Thyroid gland (tissue), 4 donors: ENCODE measurements at places on chromosomes 2 and 18. TPM values are rescaled to one million over a fixed set of nuclear protein-coding genes. Genes with fewer than 3 reads are reported as not detected.

- no peak for DNase-seq
- H3K27ac ChIP-seq, result no peak overlapping the region
- no peaks in the 10 kb centered on the region for H3K4me1 ChIP-seq
- no peaks in the 10 kb centered on the region for H3K27me3 ChIP-seq
- no peaks in the 10 kb centered on the region for H3K36me3 ChIP-seq
Observed at GRCh38 chr2:235850289-235850688, 317.9 kb downstream of the GBX2 start.

DNA sequence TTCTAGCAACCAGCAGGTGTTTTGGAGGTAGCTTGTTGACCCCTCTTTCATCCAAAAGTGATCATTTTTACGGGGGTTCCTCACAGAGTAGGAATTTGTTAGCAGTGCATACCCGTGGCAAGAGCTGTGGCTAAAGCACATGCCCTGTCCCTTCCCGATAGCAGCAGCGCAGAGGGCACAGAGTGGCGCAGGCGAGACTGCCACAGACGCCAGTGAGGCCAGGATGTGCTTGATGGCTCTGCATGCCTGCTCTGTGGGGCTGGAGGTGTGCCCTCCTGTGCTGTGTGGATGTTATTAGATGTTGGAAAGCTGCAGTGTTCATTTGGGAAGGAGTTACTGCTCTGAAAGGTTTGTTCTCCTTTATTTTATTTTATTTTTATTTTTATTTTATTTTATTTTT lies 153.6 kb downstream of the FAM210A start:
- no peak overlapping the region for H3K4me3 ChIP-seq
- H3K36me3 ChIP-seq, result no peaks in the 10 kb centered on the region
- H3K27ac ChIP-seq, result no peak overlapping the region
- H3K27me3 ChIP-seq, result no peaks in the 10 kb centered on the region

DNA sequence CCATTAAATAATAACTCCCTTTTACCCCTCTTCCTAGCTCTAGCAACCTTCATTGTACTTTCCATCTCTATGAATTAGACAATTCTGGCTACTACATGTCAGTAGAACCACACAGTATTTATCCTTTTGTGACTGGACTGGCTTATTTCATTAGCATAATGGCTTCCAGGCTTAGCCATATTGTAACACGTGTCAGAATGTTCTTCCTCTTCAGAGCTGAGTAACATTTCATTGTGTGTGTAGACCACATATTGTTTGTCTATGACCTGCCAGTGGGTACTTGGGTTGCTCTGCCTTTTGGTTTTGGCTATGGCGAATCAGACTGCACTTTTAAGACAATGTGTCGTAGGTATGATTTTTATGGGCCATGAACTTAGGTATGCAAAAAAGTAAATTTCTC lies 20.9 kb downstream of the TSN start:
- no peak overlapping the region for H3K27ac ChIP-seq
- no peaks in the 10 kb centered on the region for H3K36me3 ChIP-seq
- H3K4me1 ChIP-seq, result no peaks in the 10 kb centered on the region
- no peak overlapping the region for H3K4me3 ChIP-seq

DNA sequence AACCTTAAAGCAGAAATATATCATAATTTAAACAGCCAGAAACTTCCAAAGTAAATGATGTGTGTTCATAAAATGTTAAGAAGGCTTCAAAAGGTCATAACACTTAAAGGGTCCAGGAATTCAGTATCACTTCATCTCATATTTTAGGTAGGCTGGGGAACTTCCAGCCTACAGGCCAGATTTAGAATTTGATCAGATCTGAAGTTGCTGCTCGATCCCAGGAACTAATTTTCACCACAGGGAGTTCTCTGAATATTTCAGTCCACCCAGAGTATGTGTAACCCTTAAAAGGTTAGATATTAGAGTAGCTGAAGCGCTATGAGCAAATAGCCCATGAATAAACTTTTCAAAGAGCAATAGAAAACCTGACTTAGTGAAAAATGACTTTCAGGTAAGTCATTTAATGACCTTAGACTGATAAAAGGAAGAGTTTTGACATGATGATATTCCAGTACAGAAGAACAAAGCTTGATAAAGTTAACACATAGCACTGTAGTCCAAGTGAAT lies 1.7 kb downstream of the WIPF1 start:
- H3K4me1 ChIP-seq, result peaks cover 8% of the 10 kb centered on the region
- H3K27ac ChIP-seq, result peak overlapping the region; percentile 28
- DNase-seq, result no peak
- no peaks in the 10 kb centered on the region for H3K27me3 ChIP-seq

GRCh38 chr2:12835733-12836132 lies 119.0 kb downstream of the TRIB2 start:
- no peaks in the 10 kb centered on the region for H3K27me3 ChIP-seq
- H3K36me3 ChIP-seq, result no peaks in the 10 kb centered on the region
- no peak overlapping the region for H3K4me3 ChIP-seq

- H3K27ac ChIP-seq, result no peak overlapping the region
- no peaks in the 10 kb centered on the region for H3K36me3 ChIP-seq
- no peaks in the 10 kb centered on the region for H3K27me3 ChIP-seq
- no peak overlapping the region for H3K4me3 ChIP-seq
- no peaks in the 10 kb centered on the region for H3K4me1 ChIP-seq
Observed at GRCh38 chr18:46588971-46589660, 67.9 kb downstream of the LOXHD1 start.

DNA sequence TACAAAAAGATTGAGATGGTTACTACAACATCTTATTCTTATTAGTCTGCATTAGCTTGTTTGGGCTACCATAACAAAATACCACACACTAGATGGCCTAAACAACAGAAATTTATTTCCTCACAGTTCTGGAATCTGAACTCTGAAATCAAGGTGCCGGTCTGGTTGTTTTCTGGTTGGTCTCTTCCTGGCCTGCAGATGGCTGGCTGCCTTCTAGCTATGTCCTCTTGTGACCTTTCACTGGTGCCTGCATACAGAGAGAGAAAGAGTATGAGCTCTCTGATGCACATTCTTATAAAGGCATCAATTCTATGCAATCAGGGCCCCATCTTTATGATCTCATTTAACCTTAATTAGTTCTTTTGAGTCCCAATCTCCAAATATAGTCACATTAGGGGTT lies 696.5 kb downstream of the TDRD15 start:
- no peaks in the 10 kb centered on the region for H3K27me3 ChIP-seq
- no peak overlapping the region for H3K4me3 ChIP-seq
- no peak overlapping the region for H3K27ac ChIP-seq
- H3K36me3 ChIP-seq, result no peaks in the 10 kb centered on the region

- H3K4me3 ChIP-seq, result no peak overlapping the region
- no peaks in the 10 kb centered on the region for H3K4me1 ChIP-seq
- no peaks in the 10 kb centered on the region for H3K36me3 ChIP-seq
- H3K27ac ChIP-seq, result no peak overlapping the region
Observed at GRCh38 chr2:135245071-135245470, 193.0 kb downstream of the RAB3GAP1 start.

DNA sequence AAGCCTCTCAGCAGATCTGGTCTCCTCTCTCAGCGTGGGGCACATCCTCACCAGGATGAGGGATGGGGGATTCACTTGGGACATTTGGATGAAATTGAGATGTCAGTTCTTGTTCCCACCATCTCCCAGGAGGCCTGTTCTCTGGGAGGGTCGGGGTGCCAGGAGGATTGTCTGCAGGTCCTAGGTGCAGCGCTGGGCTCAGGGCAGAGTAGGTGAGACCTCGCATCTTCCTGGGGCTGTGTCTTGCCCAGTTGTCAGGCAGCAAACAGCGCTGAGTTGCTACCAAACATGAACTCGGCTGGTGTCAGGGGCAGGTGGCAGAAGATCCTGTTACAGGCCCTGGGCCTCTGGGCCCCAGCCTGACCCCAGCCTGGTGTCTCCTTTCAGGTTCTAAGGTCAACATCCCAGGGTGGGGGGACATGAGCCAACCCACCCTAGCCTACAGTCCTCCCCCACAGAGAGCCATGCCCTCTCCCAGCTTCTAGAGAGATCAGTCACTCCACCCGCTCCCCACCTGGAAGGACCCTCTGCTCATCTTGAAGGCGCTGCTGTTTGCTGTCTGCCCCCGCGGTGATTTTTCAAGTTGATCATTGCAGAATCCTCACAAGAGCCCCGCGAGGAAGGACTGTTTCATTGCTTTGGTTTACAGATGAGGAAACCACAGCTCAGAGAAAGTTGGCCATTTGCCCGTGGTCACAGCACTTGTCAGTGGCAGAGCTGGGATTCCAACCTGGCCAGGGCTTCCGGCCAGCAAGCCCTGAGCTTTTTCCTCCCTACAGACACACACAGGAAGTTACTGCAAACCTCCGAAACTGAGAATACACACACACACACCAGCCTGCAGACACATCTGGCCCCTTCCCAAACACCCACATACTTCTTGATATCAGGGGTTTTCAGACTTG lies 83.9 kb downstream of the STPG4 start:
- peaks cover 5% of the 10 kb centered on the region for H3K36me3 ChIP-seq
- no peak overlapping the region for H3K4me3 ChIP-seq
- no peaks in the 10 kb centered on the region for H3K27me3 ChIP-seq
- peak overlapping the region; percentile 96 for H3K27ac ChIP-seq

DNA sequence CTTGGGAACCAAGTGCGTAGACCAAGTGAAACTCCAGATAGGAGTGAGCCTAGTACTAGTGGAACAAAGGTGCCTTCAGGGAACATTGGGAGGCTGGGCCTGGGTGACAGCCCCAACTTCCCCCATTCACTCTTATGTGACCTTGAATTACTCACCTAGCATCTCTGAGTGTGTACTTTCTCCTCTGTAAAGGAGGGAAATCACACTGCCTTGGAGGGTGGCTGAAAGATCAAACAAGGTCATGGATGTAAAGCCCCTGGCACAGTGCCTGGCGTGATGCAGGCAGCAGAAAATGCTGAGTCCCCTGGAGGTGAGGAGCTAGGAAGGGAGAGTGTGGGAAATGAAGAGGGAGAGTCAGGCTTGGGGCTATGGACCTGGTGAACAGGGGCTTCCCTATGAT lies 45.9 kb downstream of the MARCO start:
- H3K27ac ChIP-seq, result no peak overlapping the region
- no peaks in the 10 kb centered on the region for H3K27me3 ChIP-seq
- H3K4me1 ChIP-seq, result no peaks in the 10 kb centered on the region

DNA sequence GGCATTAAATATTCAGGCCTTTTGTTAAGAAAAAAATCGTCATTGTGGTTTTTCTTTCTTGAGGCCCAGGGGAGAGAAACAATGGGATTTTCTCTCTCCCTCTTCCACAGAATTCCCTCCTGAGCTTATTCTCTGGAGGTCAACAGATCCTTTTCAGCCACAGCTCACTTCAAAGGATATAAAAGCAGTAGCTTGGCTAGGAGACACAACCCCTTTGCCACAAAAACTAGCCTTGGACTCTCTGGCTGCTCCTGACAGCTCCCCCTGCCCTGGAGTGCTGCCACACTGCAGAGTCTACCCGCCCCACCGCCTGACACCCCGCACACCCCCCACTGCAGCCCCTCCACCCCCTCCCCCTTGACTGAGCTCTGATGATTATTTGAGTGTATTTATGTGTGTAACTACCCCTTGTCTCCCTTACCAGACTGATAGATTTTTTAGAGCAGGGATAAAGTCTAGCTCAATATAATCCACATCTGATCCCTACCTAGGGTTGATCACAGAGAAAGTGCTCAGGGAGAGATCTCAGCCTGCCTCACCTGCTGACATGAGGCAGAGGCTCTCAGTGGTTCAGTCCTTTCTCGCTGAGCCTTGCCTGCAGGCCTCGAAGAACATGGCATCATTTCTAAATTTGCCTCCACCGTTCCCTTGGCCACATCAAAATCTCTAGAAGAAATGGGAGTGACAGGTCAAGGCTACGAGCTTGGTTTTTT lies 132.2 kb upstream of the SP5 start:
- H3K4me3 ChIP-seq, result no peak overlapping the region
- no peak overlapping the region for H3K27ac ChIP-seq
- DNase-seq, result no peak
- H3K27me3 ChIP-seq, result no peaks in the 10 kb centered on the region
- no peaks in the 10 kb centered on the region for H3K4me1 ChIP-seq

- no peaks in the 10 kb centered on the region for H3K27me3 ChIP-seq
- H3K27ac ChIP-seq, result no peak overlapping the region
- H3K36me3 ChIP-seq, result no peaks in the 10 kb centered on the region
- no peak for DNase-seq
- no peak overlapping the region for H3K4me3 ChIP-seq
- no peaks in the 10 kb centered on the region for H3K4me1 ChIP-seq
Observed at GRCh38 chr2:92072461-92073035, 2798.7 kb upstream of the TEKT4 start.

DNA sequence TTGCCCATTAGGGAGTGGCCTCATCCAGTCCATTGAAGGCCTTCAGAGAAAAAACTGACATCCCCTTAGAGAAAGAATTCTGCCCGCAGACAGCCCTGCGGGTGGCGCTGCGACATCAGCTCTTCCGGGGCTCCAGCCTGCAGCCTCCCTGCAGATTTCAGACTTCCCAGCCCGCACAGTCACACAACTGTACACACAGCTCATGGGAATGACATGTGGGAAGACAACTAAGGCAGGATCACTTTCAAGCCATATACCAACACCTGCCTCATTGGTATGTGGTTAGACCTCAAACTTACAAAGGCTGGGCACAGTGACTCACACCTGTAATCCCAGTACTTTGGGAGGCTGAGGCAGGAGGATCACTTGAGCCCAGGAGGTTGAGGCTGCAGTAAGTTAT lies 24.8 kb upstream of the TUBB6 start:
- no peak overlapping the region for H3K4me3 ChIP-seq
- H3K27me3 ChIP-seq, result no peaks in the 10 kb centered on the region
- no peak for DNase-seq
- H3K4me1 ChIP-seq, result peaks cover 16% of the 10 kb centered on the region

GRCh38 chr2:96952016-96952750 lies 34.2 kb downstream of the FAM178B start:
- H3K27me3 ChIP-seq, result no peaks in the 10 kb centered on the region
- H3K4me3 ChIP-seq, result no peak overlapping the region
- no peak for DNase-seq
- H3K27ac ChIP-seq, result no peak overlapping the region

Gene CNPPD1
- total RNA-seq, result 48.2 TPM

Gene RAPGEF4
- total RNA-seq, result 16.2 TPM

Gene CYP27C1
- 0.40 TPM for total RNA-seq

Gene MPP4
- total RNA-seq, result not detected

Gene PLGLB1
- 2.3 TPM for total RNA-seq

Gene SLC5A7
- not detected for total RNA-seq
